Left ventricle myocardium superior (tissue), 1 donor: ENCODE measurements at places on chromosomes 13 and 19.

- DNase-seq = no peak
Observed at GRCh38 chr13:96632536-96633320, 361.5 kb downstream of the OXGR1 start.

GRCh38 chr13:59270327-59270726 is 893.4 kb downstream of the DIAPH3 start:
- no peak for DNase-seq

GRCh38 chr13:21938636-21939035 is 267.8 kb downstream of the FGF9 start:
- DNase-seq = no peak

DNA sequence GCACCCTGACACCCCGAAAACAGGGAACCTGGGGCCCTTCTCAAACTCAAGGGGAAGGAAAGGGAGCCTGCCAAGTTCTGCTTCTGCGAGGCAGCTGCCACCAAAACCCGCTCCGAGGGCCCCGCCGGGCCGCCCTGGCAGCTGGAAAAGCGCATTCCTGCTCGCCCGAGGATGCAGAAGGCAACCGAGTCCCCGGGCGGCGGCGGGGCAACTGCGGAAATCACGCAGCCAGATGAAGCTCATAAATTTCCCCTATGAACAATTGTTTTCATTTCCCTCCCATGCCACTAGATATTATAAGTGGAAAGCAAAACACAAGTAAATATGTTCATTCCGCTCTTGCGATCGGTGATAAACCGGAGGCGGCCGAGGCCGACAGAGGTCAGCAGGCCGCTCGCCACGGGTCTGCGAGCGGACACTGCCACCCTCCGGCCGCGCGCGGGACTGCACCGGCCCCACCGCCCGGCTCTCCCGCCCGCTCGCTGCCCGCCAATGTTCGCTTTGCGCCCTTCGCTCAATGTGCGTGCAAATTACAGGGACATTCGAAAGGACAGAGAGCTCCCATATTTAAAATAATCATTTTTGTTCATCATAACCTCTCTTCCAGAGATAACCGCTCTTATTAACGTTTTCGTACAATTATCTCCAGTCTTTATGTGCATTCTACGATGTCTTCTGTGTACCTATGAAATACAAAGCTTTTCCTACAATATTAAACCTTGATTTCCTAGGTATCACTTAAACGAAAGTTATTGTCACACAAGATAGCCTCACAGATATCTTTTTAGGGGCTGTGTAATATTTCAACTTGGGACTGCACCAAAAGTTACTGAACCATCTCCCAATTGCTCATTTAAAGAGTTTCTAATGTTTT is 120.8 kb upstream of the ZNF507 start:
- peak; percentile 80 for DNase-seq

GRCh38 chr19:51324167-51324481 is 12.7 kb downstream of the IGLON5 start:
- no peak for DNase-seq

DNA sequence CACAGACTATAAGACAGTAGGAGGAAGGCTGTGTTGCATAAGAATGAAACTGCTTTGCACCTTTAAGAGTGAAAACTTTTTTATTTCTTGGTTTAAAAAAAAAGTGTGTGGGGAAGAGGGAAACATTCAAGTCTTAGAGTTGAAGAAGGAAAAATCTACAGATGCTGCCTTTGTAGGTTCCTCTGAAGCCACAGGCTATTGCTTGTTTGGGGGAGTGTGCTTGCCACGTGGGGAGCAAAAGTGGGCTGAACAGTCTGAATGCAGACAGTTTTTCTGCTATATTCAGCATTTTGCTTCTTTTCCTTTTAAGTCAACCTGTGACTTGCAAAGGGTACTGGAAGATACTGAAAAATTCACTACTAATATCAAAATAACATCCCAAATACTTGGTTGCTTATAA is 36.9 kb downstream of the EFNB2 start:
- DNase-seq = no peak
